IMR-90 (cell line): ENCODE measurements at places on chromosomes 13 and 19. TPM values are rescaled to one million over a fixed set of nuclear protein-coding genes. Genes with fewer than 3 reads are reported as not detected.

GRCh38 chr13:112791663-112792440 is 102.0 kb downstream of the ATP11A start:
- DNase-seq: no peak

- DNase-seq: peak; percentile 90
Measured at GRCh38 chr13:94305463-94305862, 174.0 kb downstream of the DCT start.

DNA sequence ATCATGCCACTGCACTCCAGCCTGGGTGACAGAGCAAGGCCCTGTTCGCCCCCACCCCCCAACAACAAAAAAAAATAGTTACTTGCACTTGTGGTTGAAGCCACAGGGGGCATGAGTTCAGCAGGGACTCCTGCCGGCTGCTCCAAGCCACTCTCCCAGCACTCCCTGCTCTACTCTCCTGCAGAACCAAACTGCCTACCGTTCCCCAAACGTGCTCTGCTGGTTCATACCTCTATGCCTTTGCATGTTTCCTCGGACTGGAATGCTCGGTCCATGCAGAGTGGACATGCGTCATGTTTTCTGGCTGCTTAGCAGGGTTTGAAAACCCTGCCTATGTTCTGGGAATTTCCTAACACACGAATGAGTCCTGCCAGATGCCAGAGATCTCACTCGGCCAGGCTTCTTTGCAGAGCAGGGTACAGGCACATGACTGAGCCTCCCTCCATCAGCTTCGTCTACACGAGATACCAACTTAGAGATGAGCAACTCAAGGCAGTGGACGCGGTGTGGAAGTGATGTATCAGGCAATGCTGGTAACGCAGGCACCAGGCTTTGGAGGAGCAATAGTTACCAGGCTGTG is 8.5 kb upstream of the SLC25A15 start:
- DNase-seq: peak; percentile 20

- peak; percentile 97 for DNase-seq
Measured at GRCh38 chr13:114111577-114111976, 20.8 kb downstream of the RASA3 start.

DNA sequence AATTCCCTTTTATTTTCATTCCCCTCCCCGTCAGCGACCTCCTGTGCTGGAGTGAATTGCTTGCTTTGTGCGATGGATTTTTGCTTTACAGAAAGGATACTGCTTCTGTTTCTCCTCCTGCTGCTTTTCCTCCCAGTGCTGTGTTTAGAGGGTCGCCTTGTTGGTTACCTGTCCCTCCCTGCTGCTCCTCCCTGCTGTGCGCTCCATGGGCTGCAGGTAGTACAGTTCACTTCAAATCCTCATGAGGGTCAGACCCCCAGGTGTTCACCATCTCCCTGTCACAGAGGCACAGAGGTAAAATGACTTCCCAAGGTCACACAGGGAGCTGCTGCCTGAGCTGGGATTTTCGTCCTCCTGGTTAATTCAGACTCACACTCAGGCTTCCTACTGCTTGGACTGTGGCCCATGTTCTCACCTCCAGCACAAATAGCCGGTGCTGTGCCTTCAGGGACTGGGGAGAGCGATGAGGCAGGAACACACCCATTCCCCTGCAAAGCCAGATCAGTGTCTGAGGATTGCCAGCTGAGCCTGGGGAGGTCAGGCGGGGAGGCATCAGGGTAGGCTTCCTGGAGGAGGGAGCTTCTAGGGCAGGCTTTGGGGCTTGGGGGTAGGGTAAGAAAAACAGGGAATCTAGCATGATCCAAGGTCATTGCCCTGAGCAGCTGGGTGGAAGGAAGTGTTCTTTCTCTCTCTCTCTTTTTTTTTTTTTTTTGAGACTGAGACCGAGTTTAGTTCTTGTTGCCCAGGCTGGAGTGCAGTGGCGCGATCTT is 14.4 kb downstream of the BICRA start:
- DNase-seq: no peak

DNA sequence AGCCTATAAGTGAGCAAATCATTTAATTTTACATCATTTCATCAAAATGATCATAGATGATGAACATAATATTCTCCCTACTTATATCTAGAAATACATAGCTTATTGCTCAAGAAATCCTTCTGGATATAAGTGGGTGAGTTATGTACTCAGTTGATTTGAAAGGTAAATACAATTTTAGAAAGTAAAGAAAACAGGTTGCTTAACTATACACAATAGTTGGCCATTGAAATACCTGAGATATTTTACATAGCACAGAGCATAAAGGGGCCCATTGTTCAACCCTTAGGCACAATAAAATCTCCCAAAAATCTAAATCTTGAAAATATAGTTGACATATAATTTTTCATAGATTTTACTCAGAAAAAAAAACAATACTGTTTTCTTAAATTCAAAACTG is 782.0 kb upstream of the KLHL1 start:
- DNase-seq: no peak

LSR gene
- total RNA-seq: 0.18 and 0.28 TPM in 2 replicates

TJP3 gene
- total RNA-seq: not detected in 2 replicates

LRG1 gene
- not detected in 2 replicates for total RNA-seq
